ENCODE measurements at places on chromosomes 6 and 20. TPM values are rescaled to one million over a fixed set of nuclear protein-coding genes. Genes with fewer than 3 reads are reported as not detected.
A peak's percentile ranks its signal among the peaks of the same experiment; 100 is the strongest.

Gene UTRN
- total RNA-seq, result 24.3 TPM

Gene CTAGE9
- not detected for total RNA-seq

GRCh38 chr6:68527691-68528090 is 107.4 kb upstream of the ADGRB3 start:
- H3K36me3 ChIP-seq, result no peaks in the 10 kb centered on the region
- no peak overlapping the region for H3K27ac ChIP-seq
- peaks cover 2% of the 10 kb centered on the region for H3K27me3 ChIP-seq
- DNase-seq, result no peak
- no peak overlapping the region for H3K4me3 ChIP-seq

- peaks cover 33% of the 10 kb centered on the region for H3K4me1 ChIP-seq
- peaks cover 2% of the 10 kb centered on the region for H3K27me3 ChIP-seq
- no peak overlapping the region for H3K27ac ChIP-seq
- DNase-seq, result no peak
Observed at GRCh38 chr6:90078513-90079289, 184.4 kb downstream of the GJA10 start.

DNA sequence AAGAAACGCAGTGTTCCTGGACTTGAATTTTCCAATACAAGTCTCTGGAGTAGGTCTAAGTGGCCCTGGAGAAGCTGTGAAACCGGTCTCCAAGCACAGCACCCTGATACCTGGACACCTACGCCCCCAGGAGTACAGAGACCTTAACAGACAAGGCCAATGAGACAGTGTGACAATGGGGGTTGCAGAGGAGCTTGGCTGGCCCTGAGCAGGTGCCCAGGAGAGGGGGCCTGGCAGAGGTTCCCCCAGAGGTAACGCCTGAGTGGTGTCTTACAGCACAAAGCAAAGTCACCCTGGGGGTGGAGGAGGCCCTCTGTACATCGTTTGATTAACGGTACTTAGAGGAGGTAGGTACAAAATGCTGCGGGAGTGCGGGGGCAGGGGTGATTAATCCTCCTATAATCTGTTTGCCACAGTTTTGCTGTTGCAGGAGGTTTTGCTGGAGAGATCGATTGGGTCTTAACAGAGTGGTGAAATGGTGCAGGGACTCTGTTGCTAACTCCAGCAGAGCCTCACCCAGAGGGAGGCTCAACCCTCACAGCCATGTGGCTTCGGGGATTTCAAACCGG is 37.3 kb upstream of the APCDD1L start:
- peaks cover 2% of the 10 kb centered on the region for H3K4me1 ChIP-seq
- no peak for DNase-seq
- no peak overlapping the region for H3K4me3 ChIP-seq
- no peaks in the 10 kb centered on the region for H3K27me3 ChIP-seq

DNA sequence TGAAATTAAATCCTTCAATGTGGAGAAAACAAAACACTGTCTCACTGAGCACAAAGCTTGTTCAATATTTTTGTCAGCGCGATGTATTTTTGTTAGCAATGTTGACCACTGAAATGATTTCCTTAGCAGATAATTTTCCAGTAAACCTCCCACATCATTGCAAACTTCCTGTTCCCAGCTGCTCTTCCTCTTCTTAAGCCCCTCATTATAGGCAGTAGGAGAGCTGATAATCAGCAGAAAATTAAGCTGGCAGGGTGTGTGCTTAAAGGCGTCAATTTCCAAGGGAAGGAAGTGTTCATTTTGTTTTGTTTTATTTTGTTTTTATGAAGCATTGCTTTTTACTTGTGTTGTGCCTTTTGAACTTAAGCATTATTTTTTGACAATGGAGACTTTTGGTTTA is 29.1 kb upstream of the TMEM14A start:
- peak overlapping the region; percentile 8 for H3K27ac ChIP-seq
- peaks cover 7% of the 10 kb centered on the region for H3K27me3 ChIP-seq
- DNase-seq, result no peak

- H3K27ac ChIP-seq, result no peak overlapping the region
- peaks cover 8% of the 10 kb centered on the region for H3K27me3 ChIP-seq
- peaks cover 4% of the 10 kb centered on the region for H3K4me1 ChIP-seq
- H3K36me3 ChIP-seq, result peaks cover 25% of the 10 kb centered on the region
- DNase-seq, result no peak
- H3K4me3 ChIP-seq, result no peak overlapping the region
Observed at GRCh38 chr6:158389193-158389919, 77.1 kb downstream of the TULP4 start.
